ENCODE measurements at places on chromosomes 6 and 20.
A peak's percentile ranks its signal among the peaks of the same experiment; 100 is the strongest.

GRCh38 chr20:24608926-24609667 lies 139.7 kb downstream of the SYNDIG1 start:
- no peak for DNase-seq

DNA sequence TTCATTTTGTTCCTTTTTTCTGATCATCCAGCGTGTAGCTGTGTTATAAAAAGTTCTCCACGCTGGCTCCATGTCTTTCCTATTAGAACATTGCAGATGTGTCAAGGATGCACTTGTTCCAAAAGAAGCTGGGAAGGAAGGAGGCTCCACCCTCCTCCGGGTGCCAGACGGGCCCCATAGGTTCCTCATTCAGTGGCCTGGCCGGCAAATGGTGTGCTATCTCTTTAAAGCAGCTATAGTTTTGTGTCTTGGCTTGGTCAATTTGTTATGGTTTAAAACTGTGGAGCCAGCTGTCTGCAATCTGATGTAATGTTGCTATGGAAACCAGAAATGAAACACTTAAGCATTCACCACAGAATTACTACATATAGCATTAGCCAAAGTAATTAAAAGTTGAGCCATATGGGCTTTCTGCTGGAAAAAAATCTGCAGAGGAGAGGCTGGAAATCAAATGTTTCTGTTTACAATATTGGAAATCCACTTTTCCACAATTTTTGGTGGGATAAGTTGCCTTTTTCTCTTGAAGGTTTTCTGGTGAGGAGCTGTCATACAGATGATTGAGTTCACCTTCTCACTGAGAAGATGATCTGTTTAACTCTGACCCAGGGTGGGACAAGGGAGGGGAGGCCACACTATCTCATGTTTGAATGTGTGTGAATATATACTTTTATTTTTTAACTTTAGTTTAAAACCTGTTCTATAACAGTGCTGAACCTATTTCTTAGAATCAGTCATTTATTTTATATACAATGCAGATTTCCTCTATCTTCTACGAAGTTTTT lies 167.4 kb downstream of the SASH1 start:
- no peak for DNase-seq

- peak; percentile 26 for DNase-seq
Observed at GRCh38 chr20:63496596-63497120, 2.2 kb downstream of the EEF1A2 start.

GRCh38 chr6:76594109-76594508 lies 521.6 kb upstream of the IMPG1 start:
- DNase-seq: no peak

DNA sequence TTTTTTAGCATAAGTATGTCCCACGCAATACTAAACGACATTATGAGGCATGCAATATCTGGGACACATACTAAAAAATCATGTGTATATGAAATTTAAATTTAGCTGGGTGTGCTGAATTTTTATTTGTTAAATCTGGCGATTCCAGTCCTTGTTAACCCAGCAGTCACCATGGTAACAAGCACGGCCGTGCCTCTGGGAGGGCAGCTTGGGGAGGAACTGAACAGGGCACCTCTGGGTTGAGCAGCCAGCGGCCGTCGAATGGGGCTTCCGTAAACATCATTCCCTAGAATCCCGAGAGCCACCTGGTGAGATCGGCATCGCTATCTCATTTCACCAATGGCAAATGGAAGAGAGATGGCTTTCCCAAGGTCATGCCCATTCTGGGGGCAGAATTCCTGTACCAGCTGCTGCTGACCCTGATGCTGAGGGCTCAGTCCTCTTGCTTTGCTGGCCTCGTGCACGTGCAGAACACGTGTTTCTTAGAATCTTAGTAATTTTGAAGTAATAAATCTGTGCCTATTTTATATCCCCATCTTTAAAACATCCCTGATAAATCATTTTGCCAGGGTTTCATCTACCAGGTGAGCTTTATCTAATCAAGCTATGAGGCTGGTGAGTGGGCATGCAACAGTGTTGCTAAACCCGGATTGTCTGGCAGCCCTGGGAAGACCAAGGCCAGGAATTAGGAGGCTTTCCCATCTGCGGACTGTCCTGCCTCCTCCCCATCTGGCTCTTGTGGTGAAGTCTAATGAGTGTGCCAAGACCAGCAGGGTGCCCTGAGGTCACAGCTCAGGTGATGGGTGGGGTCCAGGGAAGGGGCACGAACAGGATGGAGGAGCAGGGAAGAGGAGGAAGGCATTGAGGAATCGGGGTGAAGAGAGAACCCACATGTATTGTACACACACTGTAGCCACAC lies 85.1 kb downstream of the AGPAT4 start:
- DNase-seq: no peak

GRCh38 chr6:996271-996852 lies 303.4 kb upstream of the EXOC2 start:
- no peak for DNase-seq
